ENCODE measurements at places on chromosomes 2 and 18.

DNA sequence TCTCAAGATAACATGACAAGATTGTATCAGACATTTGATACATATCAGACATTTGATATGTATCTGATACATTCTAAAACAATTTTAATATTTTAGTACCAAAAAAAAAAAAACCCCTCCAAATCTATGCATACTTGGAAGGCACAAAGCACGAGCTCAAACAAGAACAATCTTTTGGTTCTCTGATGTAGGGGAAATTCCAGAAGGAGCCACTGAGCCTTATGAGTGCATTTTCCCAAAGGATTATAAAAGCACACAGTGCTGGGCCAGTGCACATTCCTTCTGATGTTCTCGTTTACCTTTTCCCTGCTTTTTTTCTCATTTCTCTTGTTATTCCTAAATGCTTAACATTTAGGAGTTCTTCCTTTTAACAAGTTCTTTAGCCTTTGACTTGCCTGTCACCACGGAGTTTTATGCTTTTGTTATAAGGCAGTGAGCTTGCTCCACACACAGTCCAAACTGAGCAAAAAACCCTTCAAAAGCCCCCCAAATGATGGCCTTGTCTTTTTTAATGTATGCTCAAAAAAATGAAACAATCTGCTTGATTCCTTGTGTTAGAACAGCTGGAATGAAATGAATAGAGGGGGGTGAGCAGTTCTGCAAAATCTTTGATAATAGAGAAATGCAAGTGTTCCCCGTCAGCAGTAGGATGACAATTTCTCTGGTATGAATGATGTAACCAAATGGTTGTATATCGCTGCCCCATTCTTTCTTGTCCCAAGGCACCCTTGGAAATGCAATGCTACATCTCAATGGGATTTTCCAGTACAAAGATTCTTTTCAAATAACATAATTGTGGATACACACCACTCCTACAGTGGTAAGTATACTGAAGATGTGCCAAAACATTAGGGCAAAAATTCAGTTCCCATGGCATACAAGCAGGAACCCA lies 597.2 kb upstream of the ZEB2 start:
- DNase-seq, result no peak

DNA sequence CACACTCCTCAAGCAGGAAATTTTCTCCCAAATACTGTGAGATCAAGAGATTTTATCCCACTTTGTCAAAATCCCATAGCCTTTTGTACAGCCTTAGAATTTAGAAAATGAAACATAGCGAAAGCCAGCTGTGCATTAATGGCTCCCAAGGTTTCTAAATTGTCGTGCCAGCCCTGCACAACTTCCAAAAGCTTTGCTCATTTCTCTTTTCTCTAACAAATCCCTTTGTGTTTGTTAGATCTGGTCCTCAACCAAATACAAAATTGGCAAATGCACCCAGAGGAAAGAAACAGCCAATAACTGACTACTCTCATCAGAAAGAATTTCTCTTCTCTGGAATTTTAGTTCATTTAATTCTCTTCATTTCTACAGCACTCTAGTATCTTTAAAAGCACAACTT lies 361.1 kb downstream of the INSIG2 start:
- no peak for DNase-seq

DNA sequence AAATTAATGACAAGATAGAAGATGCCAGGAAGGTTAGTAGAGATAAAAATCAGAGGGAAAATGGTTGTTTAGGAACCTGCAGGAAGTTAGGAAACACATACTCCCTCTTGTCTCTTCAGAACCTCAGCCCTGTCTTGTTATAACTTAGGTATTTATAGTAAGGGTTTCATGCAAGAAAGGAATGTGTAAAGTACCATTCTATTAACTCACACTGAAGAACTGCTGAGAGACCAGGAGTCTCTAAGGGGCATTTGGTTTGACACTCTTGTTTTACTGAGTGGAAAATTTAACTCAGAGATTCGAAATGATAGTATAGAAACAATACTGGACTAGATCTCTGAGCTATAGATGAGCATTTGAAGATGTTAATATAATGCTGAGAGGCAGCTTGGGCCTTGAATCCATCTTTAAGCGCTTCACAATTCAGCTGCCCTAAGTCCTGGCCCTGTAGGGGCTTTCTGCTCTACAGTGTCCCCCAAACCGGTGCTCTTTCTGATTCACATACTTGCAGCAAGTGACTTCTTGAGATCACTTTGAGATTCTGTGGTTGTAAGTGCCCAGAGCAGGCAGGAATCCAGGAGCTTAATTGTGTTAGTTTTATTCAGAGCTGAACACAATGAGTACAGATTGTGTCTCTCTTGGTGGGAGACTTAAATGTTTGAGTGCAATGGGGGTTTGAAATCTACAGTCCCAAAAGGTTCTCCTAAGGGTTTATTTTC lies 235.0 kb upstream of the RGPD4 start:
- DNase-seq, result no peak

- DNase-seq, result no peak
Observed at GRCh38 chr2:41899189-41899588, 148.6 kb upstream of the PKDCC start.

DNA sequence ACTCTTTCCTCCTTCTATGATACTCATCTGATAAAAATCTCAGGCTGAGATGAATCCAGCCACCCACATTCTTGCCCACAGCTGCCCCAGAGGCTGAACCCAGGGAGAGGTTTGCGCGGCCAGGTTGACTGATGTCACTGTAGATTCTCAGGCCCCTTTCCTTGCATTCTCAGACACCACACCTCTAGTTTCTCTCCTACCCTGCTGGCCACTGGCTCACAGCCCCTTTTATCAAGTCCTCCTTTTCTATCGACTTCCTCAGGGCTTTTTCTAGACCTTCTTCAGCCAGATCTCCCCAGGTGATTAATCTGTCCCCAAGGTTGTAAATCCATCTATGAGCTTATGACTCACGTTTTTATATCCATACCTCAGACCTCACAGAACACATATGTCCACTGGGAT lies 99.8 kb downstream of the TACR1 start:
- DNase-seq, result no peak

DNA sequence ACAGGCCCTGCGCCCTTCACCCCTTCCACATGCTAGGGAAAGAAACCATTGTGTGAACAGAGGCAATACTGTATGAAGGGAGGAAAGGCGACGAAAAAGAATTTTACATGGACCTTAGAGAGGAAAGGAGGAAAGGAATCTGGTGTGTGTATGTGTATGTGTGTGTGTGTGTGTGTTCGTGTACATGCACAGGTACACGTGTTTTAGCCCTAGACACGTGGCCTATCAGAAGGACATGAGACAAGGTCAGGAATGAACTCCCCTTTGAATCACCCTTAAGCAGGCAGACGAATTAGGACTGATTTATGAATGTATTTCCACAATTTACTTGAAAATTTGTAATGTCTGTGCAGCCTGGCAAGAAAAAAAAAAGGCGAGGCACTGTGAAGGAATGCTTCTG lies 276.0 kb downstream of the ZNF516 start:
- no peak for DNase-seq

DNA sequence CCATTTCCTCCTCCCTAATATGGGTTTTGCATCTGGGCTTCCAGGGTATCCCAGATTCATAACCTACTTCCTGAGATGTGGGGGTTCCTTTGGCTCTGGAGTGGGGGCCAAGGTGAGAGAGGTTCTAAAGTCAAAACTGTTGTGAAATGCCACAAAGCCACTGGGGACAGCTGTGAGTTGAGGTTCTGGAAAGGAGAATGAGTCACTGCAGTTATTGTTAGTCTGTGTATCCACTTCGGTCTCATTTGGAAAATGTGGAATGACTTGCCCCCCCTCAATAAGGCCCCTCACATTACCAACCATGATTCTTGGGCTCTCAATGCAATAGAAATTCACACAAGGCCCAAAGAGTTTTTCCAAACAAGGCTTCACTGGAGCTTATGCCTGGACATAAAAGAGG lies 51.1 kb upstream of the LGALSL start:
- DNase-seq, result no peak

DNA sequence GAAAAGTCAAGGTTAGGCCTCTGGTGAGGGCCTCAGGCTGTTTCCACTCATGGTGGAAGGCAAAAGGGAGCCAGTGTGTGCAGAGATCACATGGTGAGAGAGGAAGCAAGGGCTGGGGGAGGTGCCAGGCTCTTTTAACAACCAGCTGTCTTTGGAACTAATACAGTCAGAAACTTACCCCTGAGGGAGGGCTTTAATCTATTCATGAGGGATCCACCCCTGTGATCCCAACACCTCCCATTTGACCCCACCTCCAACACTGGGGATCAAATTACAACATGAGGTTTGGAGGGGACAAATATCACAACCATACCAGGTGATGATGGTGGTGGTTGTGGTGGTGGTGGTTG lies 10.9 kb downstream of the POLI start:
- DNase-seq, result no peak

DNA sequence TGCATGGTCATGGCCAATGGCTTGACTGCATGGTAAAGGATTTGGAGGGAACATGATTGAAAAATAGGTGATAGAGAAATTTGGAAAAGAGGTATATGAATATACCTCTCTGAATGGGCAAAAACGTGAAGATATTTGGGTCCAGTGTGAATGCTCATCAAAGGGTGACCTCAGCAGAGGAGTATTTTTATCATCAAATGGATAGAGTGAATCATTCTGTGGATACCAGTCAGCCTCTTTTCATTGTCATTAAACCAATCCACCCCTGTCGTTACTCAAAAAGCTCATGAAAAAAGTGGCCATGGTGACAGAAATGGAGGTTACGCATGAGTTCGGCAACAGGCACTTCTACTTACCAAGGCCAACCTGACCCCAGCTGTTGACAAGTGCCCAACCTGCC lies 1074.7 kb downstream of the TSN start:
- DNase-seq, result no peak

- no peak for DNase-seq
Observed at GRCh38 chr2:12120281-12121150, 374.1 kb downstream of the LPIN1 start.

- DNase-seq, result no peak
Observed at GRCh38 chr2:236170590-236171165, 2.5 kb upstream of the GBX2 start.

All from NCI-H774 (cell line).